Activated T-helper 9 cell treated with anti-CD3 and anti-CD28 coated beads, Interleukin-2, amount 50 U/mL, for 16 hours (primary cell): ENCODE measurements at places on chromosomes 7 and 10.

DNA sequence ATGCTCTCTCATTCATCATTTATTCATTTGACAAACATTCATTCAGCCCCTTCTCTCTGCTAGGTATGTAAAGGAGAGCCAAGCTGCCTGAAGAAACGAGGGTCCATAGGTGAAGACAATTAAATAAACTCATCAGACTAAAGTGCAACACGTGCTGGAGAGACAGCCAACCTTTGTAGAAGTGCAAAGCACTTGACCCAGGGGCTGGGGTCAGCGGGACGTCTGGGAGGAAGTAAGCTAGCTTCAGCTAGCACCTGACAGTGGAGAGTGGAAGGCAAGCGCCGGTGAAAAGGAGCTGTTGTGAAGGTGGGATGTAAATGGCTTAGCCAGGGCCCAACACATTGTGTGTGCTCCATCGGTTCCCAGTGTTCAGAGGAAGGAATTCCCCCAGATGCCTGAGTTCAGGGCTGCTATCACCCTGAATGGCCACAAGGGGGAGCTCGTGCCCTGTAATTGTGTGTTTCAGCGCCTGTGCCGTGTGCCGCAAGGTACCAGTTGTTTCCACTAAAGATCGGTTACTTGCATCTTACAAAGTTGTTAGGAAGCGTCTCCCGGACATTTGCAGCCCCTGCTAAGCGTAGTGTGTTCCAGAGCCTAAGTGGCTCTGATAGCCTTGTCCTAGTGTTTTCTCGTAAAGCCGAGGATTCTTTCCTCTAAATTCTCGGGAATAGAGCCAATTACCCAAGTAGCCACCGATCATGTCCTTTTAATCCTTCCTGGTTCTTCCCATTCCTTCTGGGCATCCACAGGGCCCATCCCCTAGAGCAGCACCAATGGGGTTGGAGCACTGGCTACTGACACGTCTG lies 30.6 kb downstream of the TLX1 start:
- peak; percentile 56 for DNase-seq

GRCh38 chr10:4136121-4136520 lies 351.1 kb upstream of the KLF6 start:
- no peak for DNase-seq

GRCh38 chr7:155453296-155454182 lies 4.4 kb upstream of the EN2 start:
- DNase-seq = no peak

- DNase-seq = peak; percentile 41
Measured at GRCh38 chr10:101889256-101890210, 45.9 kb upstream of the KCNIP2 start.

- DNase-seq = no peak
Measured at GRCh38 chr10:61906562-61906901, 5.0 kb downstream of the ARID5B start.

DNA sequence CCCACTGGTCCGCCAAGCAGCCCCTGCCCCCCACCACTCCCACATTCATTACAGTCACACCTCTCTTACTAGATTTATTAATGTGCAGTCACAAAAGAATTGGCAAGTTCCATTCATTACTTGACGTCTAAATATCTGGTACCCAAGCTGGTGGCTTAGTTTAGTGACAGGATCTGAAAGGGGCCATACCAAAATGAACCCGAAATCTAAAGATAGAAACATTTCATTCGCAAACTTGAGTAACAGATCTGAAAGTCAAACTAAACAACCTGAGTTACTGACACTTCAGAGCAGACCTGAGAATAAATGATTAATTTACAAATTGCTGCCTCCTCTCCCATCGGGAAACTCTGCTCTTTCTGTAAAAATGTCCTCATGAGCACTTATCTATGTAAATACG lies 53.4 kb downstream of the TNS3 start:
- no peak for DNase-seq

GRCh38 chr10:121079226-121079625 lies 228.1 kb downstream of the WDR11 start:
- DNase-seq = no peak

- DNase-seq = no peak
Measured at GRCh38 chr10:43218206-43218950, 48.5 kb downstream of the RASGEF1A start.

- DNase-seq = no peak
Measured at GRCh38 chr10:122206471-122207065, 64.5 kb upstream of the BTBD16 start.

DNA sequence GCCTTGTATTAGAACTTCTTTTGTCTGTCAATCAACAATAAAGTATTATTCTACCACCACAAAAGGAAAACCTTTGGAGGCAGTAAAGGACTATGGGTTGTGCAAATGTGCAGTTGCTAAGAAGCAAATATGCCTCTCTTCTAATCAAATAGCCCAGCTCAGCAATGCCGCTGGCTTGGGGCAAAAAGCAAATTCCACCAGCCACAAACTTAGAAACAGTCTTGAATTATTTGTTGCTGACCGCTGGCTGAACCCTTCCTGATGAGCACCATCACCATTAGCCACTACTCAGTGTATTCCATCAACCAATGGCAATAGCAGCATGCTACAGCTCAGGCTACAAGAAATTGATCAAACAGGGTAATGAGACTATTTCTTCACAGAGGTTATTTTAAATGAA lies 51.0 kb downstream of the SKAP2 start:
- DNase-seq = no peak

DNA sequence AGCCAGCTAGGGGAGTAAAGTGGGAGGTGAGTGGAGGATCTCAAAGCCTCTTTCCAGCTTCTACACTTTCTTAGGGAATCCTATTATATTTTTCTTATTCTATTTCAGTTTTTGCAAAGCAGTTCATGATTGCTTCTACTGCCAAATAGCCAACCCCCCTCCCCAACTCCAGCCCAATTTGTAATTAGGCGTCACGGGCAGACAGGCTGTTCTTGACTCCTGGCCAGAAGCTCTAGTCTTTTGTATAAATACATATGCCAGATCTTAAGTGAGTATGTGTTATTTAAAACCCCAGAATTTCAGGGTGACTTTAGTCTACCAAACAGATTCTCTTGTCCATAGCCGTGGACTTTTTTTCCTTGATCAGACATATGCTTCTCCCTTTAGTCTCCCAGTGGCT lies 255.2 kb downstream of the BUB3 start:
- DNase-seq = no peak

- no peak for DNase-seq
Measured at GRCh38 chr7:35647171-35647574, 47.8 kb downstream of the HERPUD2 start.

DNA sequence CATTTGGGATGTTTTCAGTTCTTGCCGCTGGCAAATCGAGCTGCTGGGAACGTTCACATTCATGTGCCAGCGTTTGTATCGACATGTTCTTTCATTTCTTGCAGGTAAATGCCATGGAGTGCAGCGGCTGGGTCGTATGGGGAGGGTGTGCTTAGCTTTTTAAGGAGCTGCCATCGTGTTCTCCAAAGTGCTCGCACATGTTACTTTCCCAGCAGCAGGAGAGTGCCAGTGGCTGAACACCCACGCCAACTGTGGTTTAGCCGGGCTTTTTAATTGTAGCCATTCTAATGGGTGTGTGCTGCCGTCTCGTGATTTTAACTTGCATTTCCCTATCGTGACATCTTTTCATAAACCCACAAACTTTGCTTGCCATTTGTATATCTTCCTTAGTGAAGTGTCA lies 11.6 kb upstream of the BNIP3 start:
- DNase-seq = no peak

GRCh38 chr10:110843031-110843430 lies 28.7 kb upstream of the PDCD4 start:
- DNase-seq = peak; percentile 27

DNA sequence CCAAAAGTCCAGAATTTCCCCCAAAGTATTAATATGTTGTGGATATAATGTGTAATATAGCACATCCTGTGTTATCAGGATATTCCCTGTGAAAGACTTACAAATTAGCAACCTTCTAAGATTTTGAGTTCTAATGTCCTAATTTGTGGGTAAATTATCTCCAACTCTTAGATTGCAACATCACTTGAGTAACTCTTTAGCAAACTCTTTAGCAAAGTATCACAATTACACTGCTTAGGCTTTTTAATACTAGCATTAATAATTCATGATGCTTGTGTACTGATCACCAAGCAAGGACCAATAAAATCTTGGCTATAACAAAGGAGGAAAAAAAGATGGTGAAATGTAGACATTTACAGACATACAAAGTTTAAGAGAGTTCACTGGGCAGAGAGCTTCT lies 27.7 kb downstream of the HIP1 start:
- DNase-seq = no peak

DNA sequence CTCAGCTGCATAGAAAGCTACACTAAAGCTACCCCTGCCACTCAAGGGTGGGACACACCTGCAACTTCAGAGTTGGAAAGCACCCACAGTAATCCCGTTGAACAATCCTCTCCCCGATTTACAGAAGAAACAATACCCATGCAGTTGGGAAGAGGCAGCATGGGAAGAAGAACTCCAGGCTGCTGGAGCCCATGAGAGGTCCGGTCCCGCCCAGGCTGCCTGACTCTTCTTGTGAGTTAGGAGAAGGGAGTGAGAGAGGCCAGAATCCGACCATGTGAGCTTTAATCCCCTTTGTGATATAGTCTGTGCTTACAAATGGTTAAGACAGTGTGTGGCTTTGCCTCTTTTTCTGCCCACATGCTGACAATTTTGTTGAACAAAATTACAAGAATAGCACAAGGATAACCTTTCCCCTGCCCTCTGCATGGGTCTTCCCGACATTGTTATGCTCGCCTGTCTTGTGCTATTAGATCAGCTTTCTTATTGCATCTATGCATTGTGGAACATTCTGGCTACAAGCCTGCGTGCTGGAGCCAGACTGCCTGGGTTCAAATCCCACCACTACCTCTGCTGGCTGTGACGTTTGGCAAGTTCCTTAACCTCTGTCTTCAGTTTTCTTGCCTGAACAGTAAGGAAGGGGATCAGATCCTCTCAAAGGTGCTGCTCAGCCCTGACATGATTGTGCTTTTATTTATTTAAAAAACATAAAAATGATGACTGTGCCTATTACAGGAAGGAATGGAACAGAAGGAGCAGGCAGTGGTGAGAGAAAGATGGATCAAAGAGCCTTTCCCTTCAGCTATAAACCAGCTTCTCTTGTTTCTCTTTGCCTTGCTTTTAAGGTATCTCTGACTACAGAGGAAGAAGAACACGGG lies 56.0 kb downstream of the BPGM start:
- no peak for DNase-seq

DNA sequence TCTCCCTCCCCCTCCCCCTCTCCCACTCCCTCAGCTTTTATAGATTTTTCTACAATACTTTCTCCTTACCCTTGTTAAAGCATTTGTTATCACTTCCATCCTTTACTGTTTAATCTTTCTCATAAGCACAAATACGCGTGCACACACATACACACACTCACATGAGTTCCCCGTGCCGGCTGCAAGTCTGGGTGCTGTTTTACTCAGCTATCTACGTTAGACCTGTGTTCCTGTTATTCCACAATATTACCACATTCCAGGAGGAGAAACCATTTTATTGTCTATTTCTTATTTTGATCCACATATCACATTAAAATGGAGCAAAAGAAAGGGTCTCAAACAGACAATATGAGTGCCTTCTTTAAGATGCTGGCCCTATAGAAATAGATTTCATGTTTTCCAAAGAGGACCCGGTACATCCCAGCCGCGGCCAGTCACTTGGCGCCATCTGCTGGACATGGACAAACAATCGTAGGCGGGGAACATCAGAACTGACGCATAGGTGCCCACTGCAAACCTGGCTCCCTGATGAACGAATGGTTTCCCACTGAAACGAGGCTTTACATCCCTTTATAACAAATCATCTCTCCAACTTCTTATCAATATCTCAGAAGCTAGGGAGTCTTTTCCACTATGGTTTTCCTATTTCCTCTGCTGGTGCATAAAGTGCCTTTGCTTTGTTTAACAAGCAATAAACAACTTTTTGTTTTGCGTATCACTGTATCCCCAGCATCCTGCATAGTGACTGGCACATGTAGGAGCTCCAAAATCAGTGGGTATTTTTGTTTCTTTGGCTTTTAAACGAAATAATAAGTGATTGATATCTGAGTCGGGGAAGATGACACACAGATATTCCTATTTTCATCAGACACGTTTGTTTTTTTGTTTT lies 25.2 kb upstream of the OPTN start:
- peak; percentile 24 for DNase-seq

GRCh38 chr10:104037261-104037951 lies 48.3 kb downstream of the COL17A1 start:
- no peak for DNase-seq

DNA sequence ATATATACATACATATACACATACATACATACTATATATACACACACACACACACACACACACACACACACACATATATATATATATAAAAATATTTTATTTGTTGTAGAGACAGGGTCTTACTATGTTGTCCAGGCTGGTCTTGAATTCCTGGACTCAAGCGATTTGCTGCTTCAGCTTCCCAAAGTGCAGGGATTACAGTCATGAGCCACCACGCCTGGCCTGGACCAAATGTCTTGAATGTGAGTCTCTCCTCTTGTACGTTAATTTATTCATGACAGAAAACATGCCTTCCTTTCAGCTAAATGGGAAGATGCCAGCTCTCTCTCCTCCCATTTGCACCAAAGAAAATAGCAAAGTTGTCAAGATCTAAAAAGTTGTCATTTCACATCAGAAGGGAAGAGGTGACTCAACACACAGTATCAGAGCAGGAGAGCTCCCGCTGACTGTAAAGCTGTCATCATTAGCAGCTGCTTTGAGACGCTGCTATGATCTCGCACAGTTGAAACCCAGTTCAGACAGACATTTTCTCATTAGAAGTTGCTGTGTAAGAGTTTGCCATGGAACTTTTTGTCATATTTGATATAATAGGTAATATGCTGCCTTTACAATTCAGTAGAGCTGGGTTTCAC lies 224.3 kb downstream of the SFMBT2 start:
- no peak for DNase-seq

DNA sequence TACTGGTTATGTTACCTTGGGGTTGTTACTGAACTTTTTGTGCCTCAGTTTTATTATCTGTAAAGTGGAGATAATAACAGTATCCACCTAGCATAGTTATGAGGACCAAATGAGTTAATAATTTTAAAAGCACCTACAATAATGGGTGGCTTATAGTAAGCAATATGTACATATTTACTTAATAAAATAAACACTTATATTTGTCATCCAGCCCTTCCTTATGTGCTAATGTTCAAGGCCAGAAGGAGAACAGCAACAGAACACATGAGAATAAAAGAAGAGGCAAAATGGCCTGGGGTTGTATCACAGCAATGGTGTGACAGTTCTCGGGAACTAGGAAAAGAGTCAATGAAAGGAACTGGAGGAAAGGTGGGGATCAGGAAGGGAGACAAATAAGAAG lies 255.4 kb upstream of the LRGUK start:
- DNase-seq = no peak

DNA sequence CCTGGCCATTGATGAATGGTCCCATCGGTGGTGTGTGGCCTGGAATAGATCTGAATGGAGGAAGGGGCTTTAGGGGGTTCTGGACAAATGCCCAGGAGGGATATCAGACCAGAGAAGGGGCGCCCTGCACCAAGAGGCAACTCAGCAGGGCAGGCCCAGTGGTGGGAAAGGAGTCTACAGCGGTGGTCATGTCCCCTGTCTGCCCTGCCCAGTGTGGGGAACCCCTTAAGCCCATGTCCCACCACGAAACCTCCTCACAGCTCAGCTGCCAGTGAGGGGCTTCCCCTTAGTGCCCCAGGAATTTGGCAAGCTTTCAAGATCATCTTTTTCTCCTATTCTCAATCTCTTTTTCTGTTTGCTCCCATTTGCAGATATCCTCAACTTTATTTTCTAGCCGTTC lies 14.1 kb upstream of the CCSER2 start:
- no peak for DNase-seq
